ENCODE measurements at places on chromosomes 6 and 20.

GRCh38 chr6:157652601-157653363 is 170.3 kb upstream of the SNX9 start:
- DNase-seq: no peak

- DNase-seq: no peak
Observed at GRCh38 chr20:4844751-4845465, 123.2 kb downstream of the PRND start.

DNA sequence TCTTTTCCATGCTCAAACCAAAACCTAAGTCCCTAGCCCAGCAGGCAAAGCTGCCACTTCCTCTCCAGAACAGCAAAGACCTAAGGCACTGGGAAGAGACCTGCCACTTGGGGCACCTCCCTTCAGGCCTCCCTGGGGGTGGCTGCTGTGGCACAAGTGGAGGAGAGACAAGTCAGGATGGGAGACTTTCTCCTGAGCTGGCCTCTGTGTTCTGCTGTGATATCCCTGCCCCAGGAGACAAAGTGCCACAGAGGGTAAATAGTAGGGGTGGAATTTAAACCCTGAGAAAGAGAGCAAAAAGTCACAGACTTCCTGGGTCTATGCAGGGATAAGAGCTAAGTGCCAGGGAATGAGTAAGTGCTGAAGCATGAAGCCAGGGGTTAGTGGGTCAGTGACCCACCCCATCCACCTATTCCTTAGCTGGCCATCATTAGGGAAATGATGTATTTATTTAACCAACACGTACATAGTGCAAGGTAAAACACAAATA is 84.2 kb downstream of the MRPL14 start:
- DNase-seq: no peak

- no peak for DNase-seq
Observed at GRCh38 chr6:156150391-156150790, 626.8 kb upstream of the ARID1B start.

DNA sequence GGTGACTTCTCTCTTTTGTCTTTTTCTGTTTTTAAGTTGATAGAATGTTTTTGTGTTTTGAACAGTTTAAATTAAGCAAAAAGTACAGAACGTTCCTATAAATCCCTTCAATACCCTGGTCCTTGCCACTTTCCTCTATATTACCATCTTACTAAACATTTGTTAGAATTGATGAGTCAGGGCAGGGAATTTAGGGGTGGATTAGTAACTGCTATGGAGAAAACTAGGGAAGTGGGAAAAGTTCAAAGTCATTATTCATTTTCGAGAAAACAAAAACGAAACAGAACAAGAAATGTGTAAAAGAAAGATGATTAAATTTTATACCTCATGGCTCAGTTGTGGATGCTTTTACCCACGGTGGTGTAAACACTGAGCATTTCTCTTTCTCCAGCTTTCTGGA is 240.4 kb upstream of the SULF2 start:
- no peak for DNase-seq
